ENCODE measurements at places on chromosomes 5 and 9. TPM values are rescaled to one million over a fixed set of nuclear protein-coding genes. Genes with fewer than 3 reads are reported as not detected.
A peak's percentile ranks its signal among the peaks of the same experiment; 100 is the strongest.

RETREG1 gene
- polyA plus RNA-seq = 1.9 TPM

SLC34A3 gene
- 2.5 TPM for polyA plus RNA-seq

FOXD4L4 gene
- 0.09 TPM for polyA plus RNA-seq

SPATA31C1 gene
- not detected for polyA plus RNA-seq

CAVIN4 gene
- polyA plus RNA-seq = 2.6 TPM

CDH18 gene
- 1.9 TPM for polyA plus RNA-seq

CAAP1 gene
- polyA plus RNA-seq = 34.9 TPM

FOXD4L5 gene
- 0.30 TPM for polyA plus RNA-seq

C5orf58 gene
- polyA plus RNA-seq = 0.34 TPM

PLPPR1 gene
- polyA plus RNA-seq = 16.3 TPM

LPAR1 gene
- 59.0 TPM for polyA plus RNA-seq

GABRA6 gene
- not detected for polyA plus RNA-seq

DNA sequence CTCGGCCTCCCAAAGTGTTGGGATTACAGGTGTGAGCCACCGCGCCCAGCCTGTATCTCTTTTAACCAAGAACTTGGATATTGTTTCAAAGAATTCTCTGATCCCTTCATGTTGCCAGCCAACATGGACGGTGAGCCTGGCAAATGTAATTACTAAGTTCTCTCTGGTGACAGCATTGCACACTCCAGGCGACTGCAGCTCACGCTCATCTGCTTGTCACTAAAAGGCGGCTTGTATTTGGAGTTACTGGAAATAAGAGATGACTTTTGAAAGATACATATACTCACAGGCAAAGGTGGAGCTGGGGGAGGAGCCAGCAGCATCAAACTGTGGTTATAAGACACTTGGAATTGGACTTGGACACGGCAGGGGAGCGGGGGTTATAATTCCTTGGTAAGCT, 172.3 kb downstream of the SLIT3 start:
- DNase-seq = no peak

DNA sequence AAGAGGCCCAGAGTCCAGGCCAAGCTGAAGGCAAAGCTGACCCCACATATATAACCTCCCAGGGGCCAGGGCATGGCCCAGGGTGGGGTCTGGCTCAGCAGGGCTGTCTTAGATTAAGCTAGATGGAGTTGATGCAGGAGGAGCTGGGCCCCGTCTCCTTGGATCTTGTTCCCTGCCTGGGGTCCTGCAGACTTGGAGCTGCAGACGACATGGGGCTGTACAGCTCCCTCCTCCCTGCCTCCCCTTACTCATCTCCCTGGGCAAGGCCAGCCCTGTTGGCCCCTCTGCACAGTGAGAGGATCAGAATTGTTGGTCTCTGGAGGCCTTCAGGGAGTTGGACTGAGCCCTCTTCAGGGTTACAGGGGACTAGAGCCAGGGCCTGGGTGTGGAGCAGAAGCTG, 134.9 kb downstream of the RGS3 start:
- DNase-seq = peak; percentile 33

DNA sequence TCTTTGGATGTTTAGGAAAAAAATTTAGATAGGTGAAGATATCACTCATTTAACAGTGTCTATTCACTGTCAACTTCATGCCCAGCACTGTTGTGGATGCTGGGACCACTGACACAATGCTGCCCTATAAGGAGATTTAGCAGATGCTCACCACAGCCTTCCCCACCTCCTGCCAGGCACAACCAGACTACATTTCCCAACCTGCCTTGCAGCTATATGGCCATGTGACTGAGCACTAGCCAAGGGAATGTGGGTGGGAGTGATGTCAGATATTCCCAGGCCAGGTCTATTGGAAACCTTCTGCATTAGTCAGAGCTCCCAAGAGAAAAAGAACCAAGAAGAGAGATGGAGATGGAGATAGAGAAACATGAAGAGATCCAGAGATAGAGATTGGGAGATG, 302.6 kb upstream of the TAS2R1 start:
- DNase-seq = no peak

GRCh38 chr5:3006526-3006925, 255.0 kb upstream of the IRX2 start:
- no peak for DNase-seq

- DNase-seq = no peak
Observed at GRCh38 chr9:94779693-94780290, 53.3 kb downstream of the AOPEP start.

DNA sequence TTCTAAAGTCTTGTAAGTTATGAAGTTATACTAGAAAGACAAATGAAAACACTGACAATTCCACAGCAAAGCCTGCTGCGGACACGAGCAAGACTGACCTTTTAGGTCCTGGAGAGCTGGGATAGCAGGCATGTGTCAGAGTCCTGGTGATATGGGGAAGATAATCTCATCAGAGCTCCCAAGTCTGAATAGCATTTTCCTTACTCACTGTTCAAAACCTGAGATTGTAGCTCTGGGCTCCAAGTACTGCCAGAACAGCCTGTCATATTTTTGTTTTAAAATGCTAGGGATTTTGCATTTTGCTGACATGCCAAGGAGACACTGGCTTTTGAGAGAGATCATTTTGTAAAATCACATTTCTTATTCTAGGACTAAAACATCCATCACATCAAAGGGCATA, 90.1 kb downstream of the DRD1 start:
- no peak for DNase-seq

DNA sequence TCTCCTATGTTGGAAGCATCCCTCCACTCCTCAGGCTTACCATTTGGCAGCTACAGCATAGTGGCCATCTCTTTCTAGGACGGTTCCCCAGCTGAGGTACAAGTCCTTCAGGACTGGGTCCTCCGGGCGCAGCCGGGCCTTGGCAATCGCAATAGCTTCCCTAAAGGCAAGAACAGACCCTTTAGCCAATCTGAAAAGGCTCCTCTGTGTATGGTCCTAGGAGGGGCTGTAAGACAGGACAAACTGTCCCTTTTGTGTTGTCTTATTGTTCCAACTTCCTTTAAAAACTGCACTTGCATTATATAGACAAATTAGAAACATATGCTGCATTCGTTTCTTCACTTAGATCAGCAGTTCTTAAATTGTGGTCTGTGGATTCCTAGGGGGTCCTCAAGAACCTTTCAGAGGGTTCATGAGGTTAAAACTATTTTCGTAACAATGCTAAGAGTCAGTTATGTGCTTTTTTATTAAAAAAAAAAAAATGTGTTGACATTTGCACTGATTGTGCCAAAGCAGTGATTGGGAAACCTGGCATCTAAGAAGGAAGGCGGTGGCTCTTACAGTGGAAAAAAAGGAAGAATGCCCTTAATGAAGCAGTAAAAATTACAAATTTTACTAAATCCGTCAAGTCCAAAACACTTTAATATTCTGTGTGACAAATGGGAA, 38.7 kb downstream of the GEMIN5 start:
- DNase-seq = no peak

GRCh38 chr5:179872828-179873575, 14.4 kb upstream of the MRNIP start:
- peak; percentile 61 for DNase-seq

DNA sequence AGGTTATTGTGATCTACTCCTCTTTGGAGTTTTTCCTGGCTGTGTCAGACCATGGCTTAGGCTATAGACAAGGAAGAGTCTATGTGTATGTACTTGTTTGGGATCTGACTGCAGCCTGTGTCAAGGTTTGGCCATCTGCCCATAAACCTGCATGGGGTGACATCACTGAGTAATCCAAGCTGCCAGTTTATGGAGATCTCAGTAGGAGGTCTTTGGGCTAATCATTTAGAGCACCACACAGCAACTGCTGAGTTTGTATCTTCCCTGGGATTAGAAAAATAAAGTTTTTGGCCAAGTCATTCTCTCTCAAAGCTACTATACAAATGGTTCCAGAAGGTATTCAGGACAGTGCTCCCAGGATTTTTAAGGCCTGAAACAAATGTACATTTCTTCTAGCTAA, 65.5 kb upstream of the HSPB3 start:
- DNase-seq = no peak

GRCh38 chr9:7028591-7028990, 270.8 kb downstream of the KDM4C start:
- DNase-seq = no peak

DNA sequence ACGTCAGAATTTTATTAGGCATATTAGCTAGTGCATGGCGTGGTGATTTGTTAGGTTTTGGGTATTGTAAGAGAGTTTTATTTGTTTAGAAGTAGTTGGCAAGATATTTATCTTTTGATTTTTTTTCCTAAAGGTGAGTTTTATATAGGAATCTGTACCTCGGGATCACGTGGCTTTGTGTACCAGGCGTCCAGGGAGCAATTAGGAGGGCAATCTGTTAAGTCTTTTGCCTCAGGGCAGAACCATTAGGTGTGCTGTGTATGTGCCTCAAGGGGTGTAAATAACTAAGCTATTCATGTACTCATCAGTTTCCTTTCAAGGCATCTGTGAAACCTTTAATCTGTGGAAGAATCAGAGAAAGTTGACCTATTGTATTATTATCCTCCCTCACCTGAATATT, 39.4 kb downstream of the ZSWIM6 start:
- DNase-seq = no peak

DNA sequence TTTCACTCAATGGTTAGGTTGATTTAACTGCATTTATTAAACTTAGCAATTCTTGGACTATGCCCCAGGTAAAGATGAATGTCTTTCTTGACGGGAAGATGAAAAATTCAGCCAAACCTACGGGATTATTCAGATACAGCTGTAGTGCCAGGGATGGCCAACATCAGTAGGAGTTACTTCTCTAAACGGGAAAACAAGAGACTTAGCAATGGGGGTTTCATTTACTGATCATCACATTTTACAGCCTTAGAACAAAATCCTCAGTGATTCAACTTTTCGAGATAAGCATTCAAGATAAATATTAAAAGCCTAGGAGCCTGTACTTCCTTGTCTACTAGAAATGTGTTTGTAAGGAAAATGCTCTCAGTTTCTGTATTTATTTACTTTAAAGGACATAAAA, 46.1 kb downstream of the S1PR3 start:
- no peak for DNase-seq

- DNase-seq = no peak
Observed at GRCh38 chr5:532521-533242, 8.4 kb upstream of the SLC9A3 start.

- peak; percentile 76 for DNase-seq
Observed at GRCh38 chr5:134503088-134503936, 22.2 kb upstream of the JADE2 start.

DNA sequence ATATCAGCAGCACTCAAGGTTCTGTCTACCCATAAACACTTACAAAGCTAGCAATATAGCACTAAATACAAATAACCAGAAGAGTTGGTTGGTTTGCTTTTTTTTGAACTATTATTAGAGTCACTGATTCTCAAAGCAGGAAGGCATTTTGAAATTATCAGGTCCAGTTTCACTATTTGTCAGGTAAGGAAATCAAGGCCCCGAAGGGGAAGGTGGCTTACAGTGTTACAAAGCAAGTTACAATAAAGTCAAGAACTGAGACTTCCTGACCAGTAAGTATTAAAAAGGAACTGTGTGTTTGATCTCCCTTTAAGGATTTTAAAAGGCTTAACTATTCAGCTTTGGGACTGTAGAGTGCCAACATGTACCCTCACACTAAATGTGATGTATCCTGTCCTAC, 10.8 kb downstream of the C5orf15 start:
- no peak for DNase-seq

- DNase-seq = no peak
Observed at GRCh38 chr5:122846051-122846550, 688 bp downstream of the SNX24 start.

- DNase-seq = peak; percentile 57
Observed at GRCh38 chr9:131046581-131047202, 37.7 kb downstream of the LAMC3 start.

- no peak for DNase-seq
Observed at GRCh38 chr5:4875942-4876341, 264.2 kb upstream of the ADAMTS16 start.

DNA sequence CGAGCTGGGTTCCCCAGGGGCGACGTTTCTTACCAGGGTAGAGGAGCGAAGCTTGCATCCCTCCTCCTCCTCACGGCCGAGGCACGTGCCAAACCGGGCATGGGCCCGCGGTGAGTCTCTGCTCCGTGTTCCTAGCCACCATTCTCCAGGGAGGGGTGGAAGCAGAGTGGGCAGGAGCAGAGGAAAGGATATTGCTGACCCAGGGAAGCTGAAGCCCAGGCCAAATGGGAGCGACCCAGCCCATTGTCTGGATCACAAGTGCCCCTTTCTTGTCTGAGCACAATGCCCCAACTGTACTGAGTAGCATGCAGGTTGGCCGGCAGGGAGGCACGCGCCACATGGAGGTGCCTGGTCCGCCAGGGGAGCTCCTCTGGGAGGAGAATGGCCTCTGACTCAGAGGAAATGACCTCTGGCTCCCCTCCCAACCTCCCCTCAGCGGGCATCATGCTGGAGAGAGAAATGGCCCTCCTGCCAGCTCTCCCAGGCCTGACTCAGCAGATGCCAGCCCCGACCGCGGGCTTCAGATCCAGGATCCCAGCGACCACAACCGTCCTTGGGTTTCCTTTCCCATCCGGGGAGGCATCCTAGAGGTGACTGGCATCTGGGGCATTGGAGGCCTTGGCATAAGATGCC, 1.1 kb downstream of the PRR7 start:
- no peak for DNase-seq

- DNase-seq = no peak
Observed at GRCh38 chr5:77181596-77182304, 28.7 kb upstream of the PDE8B start.

DNA sequence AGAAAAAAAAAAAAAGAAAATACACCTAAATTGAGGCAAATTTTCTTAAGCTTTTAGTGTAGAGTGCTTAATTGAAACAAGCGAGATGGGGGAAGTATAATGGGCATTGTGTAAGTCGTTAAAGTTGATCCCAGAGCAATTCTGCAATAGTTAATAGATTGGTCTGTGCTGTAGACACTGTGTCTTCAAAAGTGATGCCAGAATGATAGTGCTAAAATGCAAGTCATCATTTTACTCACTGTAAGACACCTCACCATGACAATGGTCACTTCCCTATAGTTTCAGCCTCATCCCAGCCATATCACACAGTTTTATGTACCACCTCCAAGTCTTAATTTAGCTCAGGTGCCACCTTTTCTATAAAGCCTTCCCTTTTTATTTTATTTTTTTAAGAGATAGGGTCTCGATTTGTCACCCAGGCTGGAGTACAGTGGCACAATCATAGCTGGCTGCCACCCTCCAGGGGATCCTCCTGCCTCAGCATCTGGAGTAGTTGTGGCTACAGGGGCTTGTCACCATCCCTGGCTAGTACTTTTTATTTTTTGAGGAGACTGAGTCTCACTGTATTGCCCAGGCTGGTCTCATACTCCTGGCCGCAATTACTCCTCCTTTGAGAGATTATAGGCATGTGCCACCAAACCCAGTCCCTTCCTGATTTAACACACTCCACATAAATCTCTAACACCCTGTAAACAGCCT, 6.2 kb downstream of the COX7C start:
- DNase-seq = no peak

- DNase-seq = no peak
Observed at GRCh38 chr5:40277161-40277906, 402.4 kb upstream of the PTGER4 start.
